T-helper 17 cell (primary cell): ENCODE measurements at places on chromosomes 5 and 9. TPM values are rescaled to one million over a fixed set of nuclear protein-coding genes. Genes with fewer than 3 reads are reported as not detected.
A peak's percentile ranks its signal among the peaks of the same experiment; 100 is the strongest.

GRCh38 chr5:138909734-138910133, 34.6 kb upstream of the LRRTM2 start:
- H3K36me3 ChIP-seq: peaks cover 5% of the 10 kb centered on the region
- H3K27me3 ChIP-seq: no peaks in the 10 kb centered on the region
- H3K4me1 ChIP-seq: peaks cover 6% of the 10 kb centered on the region
- H3K27ac ChIP-seq: no peak overlapping the region

- DNase-seq: peak; percentile 46
- H3K27me3 ChIP-seq: no peaks in the 10 kb centered on the region
- H3K36me3 ChIP-seq: no peaks in the 10 kb centered on the region
- H3K4me3 ChIP-seq: peak overlapping the region; percentile 99
- peak overlapping the region; percentile 96 for H3K27ac ChIP-seq
These were observed 1.4 kb downstream of the ATOSB start for GRCh38 chr9:35114113-35114839.

DNA sequence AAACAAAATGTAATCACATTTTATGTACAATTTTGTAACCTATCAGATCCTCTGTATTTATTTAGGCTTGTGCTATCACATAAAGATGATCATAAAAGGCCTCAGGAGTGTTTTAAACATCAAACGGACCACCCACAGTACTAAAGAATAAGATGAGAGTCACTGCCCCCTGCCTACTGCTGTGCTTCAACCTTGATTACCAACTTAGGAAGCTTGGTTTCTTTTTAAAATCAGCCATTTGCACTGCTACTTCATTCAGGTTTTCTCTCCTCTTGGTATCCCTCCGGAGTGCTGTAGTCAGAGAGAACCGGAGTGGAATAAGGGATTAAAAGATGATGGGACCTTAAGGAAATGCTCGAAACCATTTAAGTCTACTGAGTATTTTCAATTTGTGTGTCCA, 6.9 kb downstream of the C7 start:
- peaks cover 2% of the 10 kb centered on the region for H3K36me3 ChIP-seq
- H3K4me1 ChIP-seq: peaks cover 2% of the 10 kb centered on the region
- H3K27me3 ChIP-seq: peaks cover 39% of the 10 kb centered on the region
- H3K4me3 ChIP-seq: no peak overlapping the region

- H3K36me3 ChIP-seq: peaks cover 31% of the 10 kb centered on the region
- no peak for DNase-seq
- no peak overlapping the region for H3K4me3 ChIP-seq
- no peak overlapping the region for H3K27ac ChIP-seq
- no peaks in the 10 kb centered on the region for H3K27me3 ChIP-seq
These were observed 10.7 kb downstream of the ZNF354B start for GRCh38 chr5:178870411-178870810.

DNA sequence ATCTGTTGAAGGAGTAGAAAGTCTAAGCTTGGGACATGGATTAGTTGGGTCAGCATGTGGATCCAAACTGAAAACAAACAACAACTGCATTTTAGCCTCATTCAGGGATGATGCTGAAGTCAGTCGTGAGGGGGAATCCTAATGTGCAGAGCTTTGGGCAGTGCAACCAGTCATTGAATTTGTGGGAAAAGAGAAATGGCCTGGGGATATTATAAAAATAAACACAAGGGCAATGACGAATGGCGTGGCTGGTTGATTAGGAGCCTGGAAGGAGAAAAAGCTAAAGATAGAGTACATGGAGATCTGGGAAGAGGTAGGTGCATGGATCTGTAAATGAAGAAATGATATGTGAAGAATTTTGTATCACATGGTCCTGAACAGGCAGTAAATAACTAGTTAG, 477.6 kb downstream of the TLE1 start:
- no peaks in the 10 kb centered on the region for H3K4me1 ChIP-seq
- no peaks in the 10 kb centered on the region for H3K36me3 ChIP-seq
- H3K27ac ChIP-seq: no peak overlapping the region
- no peak for DNase-seq

Gene SLC6A3
- not detected for total RNA-seq

Gene KIF4B
- total RNA-seq: not detected

Gene AMBP
- total RNA-seq: not detected

Gene DOCK2
- total RNA-seq: 249 TPM

GRCh38 chr9:111872886-111873285, 23.7 kb upstream of the UGCG start:
- no peaks in the 10 kb centered on the region for H3K27me3 ChIP-seq
- H3K4me1 ChIP-seq: peaks cover 13% of the 10 kb centered on the region
- peaks cover 5% of the 10 kb centered on the region for H3K36me3 ChIP-seq
- no peak overlapping the region for H3K27ac ChIP-seq
- H3K4me3 ChIP-seq: no peak overlapping the region

Gene SLC28A3
- total RNA-seq: not detected

GRCh38 chr5:34459908-34460307, 196.2 kb upstream of the RAI14 start:
- H3K27me3 ChIP-seq: peaks cover 12% of the 10 kb centered on the region
- no peaks in the 10 kb centered on the region for H3K36me3 ChIP-seq
- no peak for DNase-seq
- no peaks in the 10 kb centered on the region for H3K4me1 ChIP-seq
- H3K4me3 ChIP-seq: no peak overlapping the region

GRCh38 chr5:180358179-180358578, 5.0 kb upstream of the GFPT2 start:
- H3K27me3 ChIP-seq: peaks cover 26% of the 10 kb centered on the region
- H3K27ac ChIP-seq: no peak overlapping the region
- peaks cover 2% of the 10 kb centered on the region for H3K36me3 ChIP-seq

DNA sequence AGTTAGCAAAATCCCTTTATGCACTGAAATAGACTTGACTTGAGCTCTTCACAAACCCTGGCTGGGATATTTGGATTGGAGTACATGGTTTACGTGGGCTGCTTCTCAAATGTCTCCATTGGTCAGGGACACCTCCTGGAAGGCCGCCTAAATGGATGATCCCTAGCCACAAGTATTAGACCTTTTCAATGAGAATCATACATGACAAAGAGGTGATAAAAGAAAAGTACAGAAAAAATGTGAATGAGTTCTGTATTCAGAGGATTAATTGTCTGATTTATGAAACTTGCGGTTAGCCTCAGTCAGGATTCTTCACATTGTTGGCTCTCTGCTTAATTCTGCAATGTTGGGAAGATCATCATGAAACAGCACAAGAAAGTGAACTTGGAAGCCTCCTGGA, 752.8 kb upstream of the ADAMTS16 start:
- H3K4me1 ChIP-seq: no peaks in the 10 kb centered on the region
- H3K27ac ChIP-seq: no peak overlapping the region
- no peak overlapping the region for H3K4me3 ChIP-seq
- H3K36me3 ChIP-seq: no peaks in the 10 kb centered on the region
- no peak for DNase-seq

- H3K4me1 ChIP-seq: no peaks in the 10 kb centered on the region
- no peak for DNase-seq
- no peaks in the 10 kb centered on the region for H3K36me3 ChIP-seq
- no peak overlapping the region for H3K27ac ChIP-seq
These were observed 52.5 kb downstream of the FGF10 start for GRCh38 chr5:44336708-44337107.

Gene CSF2
- not detected for total RNA-seq

DNA sequence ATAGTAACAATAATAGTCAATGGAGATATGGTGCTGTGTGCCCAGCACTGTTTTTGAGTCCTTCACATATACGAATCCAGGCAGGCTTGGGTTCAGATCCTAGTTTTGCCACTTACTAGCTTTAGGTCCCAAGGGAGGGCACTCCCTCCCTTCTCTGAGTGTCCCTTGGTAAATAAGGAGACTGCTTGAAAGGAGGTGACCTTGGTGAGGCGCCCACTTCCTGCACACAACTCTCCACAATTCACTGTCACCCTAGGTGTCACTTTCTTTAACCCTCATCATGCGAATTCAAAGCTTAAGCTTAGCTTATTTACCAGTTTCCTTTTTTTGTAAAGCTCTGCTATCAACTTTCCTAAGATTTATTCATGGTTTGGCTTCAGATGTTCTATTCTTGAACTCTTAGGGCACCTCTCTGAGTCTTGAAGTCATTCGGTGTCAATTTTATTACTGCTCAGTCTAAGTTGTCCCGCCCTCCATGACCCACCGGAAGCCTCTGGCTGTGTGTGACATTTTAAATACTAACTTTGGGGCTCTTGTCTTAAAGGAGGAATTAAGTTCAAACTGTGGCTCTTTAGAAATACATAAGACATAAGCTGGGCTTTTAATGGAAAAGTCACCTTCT, 170.7 kb upstream of the ZNF618 start:
- peaks cover 26% of the 10 kb centered on the region for H3K27me3 ChIP-seq
- no peak for DNase-seq
- no peak overlapping the region for H3K4me3 ChIP-seq
- no peaks in the 10 kb centered on the region for H3K36me3 ChIP-seq

Gene TERT
- total RNA-seq: 0.80 TPM

DNA sequence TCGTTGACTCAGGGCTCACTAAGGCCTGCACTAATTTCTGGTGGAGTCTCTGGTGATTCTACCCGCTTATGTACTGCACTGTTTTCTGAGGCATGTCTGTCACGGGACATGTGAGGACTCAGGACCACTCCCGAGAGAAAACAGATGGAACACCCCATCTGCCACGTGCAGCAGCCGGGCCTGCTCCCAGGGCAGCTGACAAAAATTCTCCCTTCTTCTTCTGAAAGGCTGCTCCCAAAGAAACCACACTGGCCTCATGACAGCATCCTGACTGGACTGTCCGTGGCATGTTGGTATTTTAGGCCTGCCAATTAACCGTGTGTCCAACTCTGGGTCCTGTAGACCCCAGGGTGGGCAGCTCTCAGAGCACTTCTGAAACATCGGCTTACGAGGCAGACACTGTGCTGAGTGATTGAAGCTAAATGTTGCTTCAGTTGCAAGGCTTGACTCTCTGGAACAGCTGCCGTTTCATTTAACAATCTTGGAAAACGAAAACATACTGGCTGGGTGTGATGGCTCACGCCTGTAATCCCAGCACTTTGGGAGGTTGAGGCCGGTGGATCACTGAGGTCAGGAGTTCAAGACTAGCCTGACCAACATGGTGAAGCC, 39.0 kb downstream of the FAM240B start:
- peaks cover 34% of the 10 kb centered on the region for H3K27me3 ChIP-seq
- peaks cover 4% of the 10 kb centered on the region for H3K36me3 ChIP-seq
- H3K27ac ChIP-seq: no peak overlapping the region
- no peak overlapping the region for H3K4me3 ChIP-seq
- H3K4me1 ChIP-seq: no peaks in the 10 kb centered on the region

DNA sequence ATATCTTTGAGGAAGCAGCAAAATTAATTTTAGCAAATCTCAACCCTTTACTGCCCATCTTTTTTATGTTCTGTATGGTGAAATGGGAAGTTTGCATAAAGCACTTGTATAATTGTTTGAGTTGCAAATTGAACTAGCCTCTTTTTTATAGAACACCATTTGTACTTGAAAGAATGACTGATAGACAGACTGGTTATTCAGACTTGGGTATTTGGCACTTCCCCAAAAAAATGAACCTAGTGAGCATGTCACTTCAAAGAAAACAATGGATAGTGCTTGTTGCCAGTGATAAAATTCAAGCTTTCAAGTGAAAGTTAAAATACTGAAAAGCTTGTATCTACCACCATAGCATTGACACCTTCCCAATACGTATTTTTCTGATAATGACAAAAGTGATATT, 115.8 kb downstream of the ERCC6L2 start:
- H3K27me3 ChIP-seq: no peaks in the 10 kb centered on the region
- H3K4me3 ChIP-seq: no peak overlapping the region
- H3K27ac ChIP-seq: no peak overlapping the region

DNA sequence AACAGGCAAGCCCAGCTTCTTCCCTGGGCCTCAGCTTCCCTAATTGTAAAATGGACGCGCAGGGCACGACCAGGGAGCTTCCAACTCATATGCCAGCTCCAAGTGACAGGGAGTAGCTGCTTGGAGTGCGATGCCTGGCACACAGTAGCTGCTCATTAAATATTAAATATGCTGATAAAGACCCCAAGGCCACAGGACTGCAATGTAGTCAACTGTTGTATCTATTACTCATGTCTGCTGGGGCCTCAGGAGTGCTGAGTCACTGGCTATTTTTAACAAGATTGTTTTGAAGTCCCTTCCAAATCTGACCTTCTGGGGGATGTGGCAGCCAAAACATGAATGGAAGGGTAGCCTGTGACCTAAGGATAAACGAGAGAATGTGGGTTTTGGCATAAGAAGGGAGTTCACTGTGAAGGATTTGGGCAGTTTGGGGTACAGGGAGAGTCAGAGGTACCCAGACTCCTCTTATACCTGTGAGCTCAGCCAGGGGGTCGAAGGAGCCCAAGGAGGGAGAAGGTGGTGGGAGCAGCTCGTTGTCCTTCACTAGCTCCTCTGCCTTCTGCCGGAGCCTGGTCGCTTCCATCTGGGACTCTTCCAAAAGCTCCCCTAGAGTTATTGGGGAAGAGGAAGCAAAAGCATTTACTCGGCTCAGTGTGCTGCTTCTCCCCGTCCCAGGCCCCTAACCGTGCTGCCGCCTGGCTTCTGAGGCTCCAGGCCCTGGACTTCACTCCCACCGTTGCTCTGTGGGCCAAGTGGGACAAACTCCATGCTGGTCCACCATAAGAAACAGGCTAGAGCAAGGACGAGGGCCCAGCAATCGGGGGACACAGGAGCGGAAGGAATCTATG, 17.5 kb downstream of the TNIP1 start:
- H3K27ac ChIP-seq: peak overlapping the region; percentile 2
- peak overlapping the region; percentile 21 for H3K4me3 ChIP-seq
- no peak for DNase-seq
- no peaks in the 10 kb centered on the region for H3K27me3 ChIP-seq

DNA sequence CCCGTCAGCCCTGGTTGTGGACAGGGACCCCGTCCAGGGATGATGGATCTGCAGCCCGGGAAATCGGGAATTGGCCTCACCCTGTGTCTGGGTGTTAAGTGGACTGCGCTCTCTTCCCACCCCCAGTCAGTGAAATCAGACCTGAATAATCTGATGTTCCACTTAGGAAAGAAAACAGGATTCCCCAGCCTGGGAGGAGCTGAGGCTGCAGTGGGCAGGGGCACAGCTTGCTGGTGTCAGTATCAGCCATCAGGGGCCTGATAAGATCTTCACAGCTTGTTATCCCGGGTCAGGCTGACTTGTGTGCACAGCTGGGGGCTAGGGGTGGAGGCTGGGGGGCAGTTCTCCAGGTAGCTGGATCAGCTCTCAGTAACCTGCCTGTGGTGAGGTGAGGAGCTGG, 29.1 kb downstream of the LMX1B start:
- no peak for DNase-seq
- no peak overlapping the region for H3K27ac ChIP-seq
- H3K27me3 ChIP-seq: peaks cover 90% of the 10 kb centered on the region
- H3K36me3 ChIP-seq: peaks cover 9% of the 10 kb centered on the region
- H3K4me3 ChIP-seq: no peak overlapping the region

DNA sequence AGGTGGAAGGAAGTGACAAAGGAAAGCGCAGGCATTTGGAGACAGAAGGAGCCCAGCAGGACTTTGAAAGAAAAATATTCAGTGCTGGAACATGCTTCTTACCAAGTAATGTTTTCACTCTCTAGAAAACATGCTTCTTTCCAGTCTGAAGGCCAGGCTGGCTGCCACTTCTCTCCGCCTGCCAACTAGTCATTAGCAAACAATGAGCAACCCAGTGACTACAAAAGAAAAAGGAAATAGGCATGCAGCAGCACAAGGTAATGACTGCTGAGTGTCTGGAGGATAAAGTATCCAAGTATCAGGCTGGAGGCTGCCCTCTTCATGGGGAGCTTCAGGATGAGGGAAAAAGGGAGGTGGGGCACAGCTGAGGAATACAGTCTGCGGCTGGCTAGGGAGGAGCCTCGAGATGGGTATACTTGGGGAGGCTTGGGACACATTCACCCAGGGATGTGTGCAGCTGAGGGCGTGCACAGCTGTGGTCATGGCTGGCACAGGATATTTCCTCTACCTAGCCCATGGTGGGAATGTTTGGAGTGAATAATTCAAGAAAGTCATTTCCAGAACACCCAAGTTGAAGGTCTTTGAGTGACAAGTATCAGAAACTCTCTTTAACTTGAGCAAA, 161.5 kb upstream of the KIF2A start:
- no peak for DNase-seq
- no peak overlapping the region for H3K27ac ChIP-seq
- H3K4me1 ChIP-seq: peaks cover 2% of the 10 kb centered on the region
- H3K27me3 ChIP-seq: peaks cover 56% of the 10 kb centered on the region
- no peak overlapping the region for H3K4me3 ChIP-seq
